ENCODE measurements at places on chromosomes 6 and 20.

DNA sequence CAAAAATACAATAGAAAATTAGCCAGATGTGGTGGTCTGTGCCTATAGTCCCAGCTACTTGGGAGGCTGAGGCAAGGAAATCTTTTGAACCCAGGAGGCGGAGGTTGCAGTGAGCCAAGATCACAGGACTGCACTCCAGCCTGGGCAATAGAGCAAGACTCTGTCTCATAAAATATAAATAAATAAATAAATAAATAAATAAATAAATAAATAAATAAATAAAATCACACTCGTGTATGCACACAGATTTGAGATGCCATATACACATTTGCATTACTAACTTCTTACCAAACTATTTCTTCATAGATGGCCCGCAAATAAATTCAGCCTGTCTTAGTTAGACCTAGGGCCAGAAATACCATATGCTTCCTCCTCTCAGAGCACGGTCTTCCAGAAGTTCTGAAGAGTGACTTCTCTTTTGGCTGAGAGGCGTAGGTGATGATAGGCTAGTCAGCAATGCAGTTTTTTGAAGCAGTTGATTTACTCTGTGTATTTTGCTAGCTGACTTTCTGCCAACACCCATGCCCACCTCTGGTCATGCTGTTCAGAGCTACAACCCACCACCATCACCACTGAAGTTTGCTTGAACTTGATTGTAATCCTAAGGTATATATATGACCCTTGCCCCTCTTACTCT, 150.1 kb downstream of the SASH1 start:
- DNase-seq, result no peak

GRCh38 chr6:159654483-159655098, 38.5 kb downstream of the SOD2 start:
- no peak for DNase-seq

GRCh38 chr6:70686548-70687133, 19.0 kb downstream of the SMAP1 start:
- no peak for DNase-seq

GRCh38 chr20:40462566-40462965, 226.5 kb downstream of the MAFB start:
- no peak for DNase-seq

All from stimulated activated CD8-positive, alpha-beta memory T cell treated with anti-CD3 and anti-CD28 coated beads, Interleukin-2, amount 100 ng/mL, for 1 hour (primary cell).